KBM-7 (cell line): ENCODE measurements at places on chromosomes 1 and 21.

DNA sequence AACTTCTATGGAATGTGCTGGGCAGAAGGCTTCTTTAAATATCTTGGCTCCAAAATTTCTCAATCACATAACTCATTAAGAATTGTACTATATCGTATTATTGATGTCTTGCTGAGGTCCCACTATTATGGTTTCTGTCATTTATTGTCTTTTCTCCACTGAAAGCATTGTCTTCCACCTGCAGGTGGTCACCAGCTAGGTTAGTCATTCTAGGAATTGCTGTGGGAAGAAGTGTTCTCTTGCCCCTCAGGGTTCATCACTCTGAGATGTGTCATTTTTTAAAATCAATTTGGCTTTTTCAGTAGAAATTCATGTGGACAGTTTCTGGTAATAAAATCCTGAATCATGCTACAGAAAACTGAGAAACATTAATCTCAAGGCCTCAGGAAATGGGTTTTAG is 66.1 kb downstream of the NCAM2 start:
- no peak for DNase-seq

- no peak for DNase-seq
Measured at GRCh38 chr1:53478502-53478818, 19.3 kb downstream of the DMRTB1 start.

GRCh38 chr1:218344814-218345672 is at the start of gene TGFB2:
Gene TGFB2, plus strand, starts transcription at chr1:218345336. Its CDS starts 1,366 bp downstream, at chr1:218346702.
- peak; percentile 61 for DNase-seq

DNA sequence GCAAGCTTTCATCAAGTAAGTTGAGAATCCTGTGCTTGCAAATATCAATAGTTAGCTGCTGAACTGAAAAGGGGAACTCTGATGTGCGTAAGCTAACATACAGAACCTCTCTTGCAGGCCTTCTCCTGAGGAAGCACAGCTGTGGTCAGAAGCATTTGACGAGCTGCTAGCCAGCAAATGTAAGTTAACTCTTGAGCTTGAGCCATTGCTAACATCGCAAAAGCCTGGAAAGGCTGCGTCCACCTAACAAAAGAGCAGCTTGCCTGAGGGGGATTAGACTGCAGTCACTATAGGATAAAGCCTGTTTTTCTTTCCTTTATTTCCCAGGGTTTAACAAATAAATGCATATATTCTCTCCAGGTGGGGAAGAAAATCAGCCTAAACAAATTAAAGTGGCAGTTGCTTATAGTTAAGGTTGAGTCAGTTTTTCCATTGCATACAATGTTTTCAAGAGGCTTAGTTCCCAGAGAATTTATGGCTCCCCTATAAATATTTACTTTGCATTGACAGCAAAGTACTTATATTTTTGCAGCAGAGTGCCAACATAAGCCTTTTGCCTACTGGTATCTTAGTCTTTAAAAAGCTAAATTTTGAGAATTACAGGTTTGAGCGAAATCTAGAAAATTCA is 1.5 kb downstream of the RGS2 start:
- peak; percentile 72 for DNase-seq
